Kidney (tissue), 22 donors: ENCODE measurements at places on chromosomes 1 and 21. TPM values are rescaled to one million over a fixed set of nuclear protein-coding genes. Genes with fewer than 3 reads are reported as not detected.

Gene THEM5
- not detected for total RNA-seq

Gene SYT14
- total RNA-seq, result 1.3 TPM

Gene MPL
- 0.25 TPM for total RNA-seq

Gene SLC9C2
- total RNA-seq, result 0.72 TPM

Gene DPYD
- 41.6 TPM for total RNA-seq

Gene CCDC190
- 0.60 TPM for total RNA-seq

Gene C1orf52
- total RNA-seq, result 18.7 TPM

Gene CFHR1
- 22.0 TPM for total RNA-seq

Gene LRRIQ3
- 1.6 TPM for total RNA-seq

Gene LPAR3
- 0.22 TPM for total RNA-seq

Gene CBR3
- total RNA-seq, result 2.6 TPM

Gene VANGL2
- total RNA-seq, result 8.1 TPM

Gene FCRLB
- 2.3 TPM for total RNA-seq

Gene ELF3
- 400 TPM for total RNA-seq

Gene CRP
- total RNA-seq, result not detected

Gene C1orf53
- total RNA-seq, result 8.4 TPM

Gene KCNJ9
- total RNA-seq, result not detected

Gene SELE
- total RNA-seq, result 4.5 TPM

Gene C1orf94
- not detected for total RNA-seq

Gene SAMSN1
- total RNA-seq, result 10.4 TPM

Gene TRIM17
- total RNA-seq, result 6.5 TPM

Gene ADAM30
- not detected for total RNA-seq

Gene EXO1
- total RNA-seq, result 0.69 TPM

Gene NHLH1
- 0.09 TPM for total RNA-seq

Gene LCE1F
- total RNA-seq, result not detected

Gene RAD54L
- 1.7 TPM for total RNA-seq

Gene TNNI3K
- 1.4 TPM for total RNA-seq

Gene SLC1A7
- not detected for total RNA-seq

Gene TACSTD2
- total RNA-seq, result 502 TPM

Gene CACHD1
- total RNA-seq, result 8.2 TPM

Gene UCHL5
- total RNA-seq, result 26.4 TPM

Gene ZBTB48
- total RNA-seq, result 45.5 TPM

Gene SAMD11
- total RNA-seq, result 21.4 TPM

Gene TSACC
- not detected for total RNA-seq

Gene IRF6
- total RNA-seq, result 37.1 TPM

Gene SRGAP2C
- 29.1 TPM for total RNA-seq

Gene ACOT11
- 24.6 TPM for total RNA-seq

Gene AVPR1B
- total RNA-seq, result 0.69 TPM

Gene PGLYRP3
- total RNA-seq, result not detected

Gene RO60
- total RNA-seq, result 72.0 TPM
